Activated CD8-positive, alpha-beta memory T cell treated with anti-CD3 and anti-CD28 coated beads, Interleukin-2, amount 50 U/mL, for 48 hours (primary cell): ENCODE measurements at places on chromosomes 2 and 18.

GRCh38 chr2:158189526-158189925 is 87.8 kb downstream of the UPP2 start:
- DNase-seq: no peak

DNA sequence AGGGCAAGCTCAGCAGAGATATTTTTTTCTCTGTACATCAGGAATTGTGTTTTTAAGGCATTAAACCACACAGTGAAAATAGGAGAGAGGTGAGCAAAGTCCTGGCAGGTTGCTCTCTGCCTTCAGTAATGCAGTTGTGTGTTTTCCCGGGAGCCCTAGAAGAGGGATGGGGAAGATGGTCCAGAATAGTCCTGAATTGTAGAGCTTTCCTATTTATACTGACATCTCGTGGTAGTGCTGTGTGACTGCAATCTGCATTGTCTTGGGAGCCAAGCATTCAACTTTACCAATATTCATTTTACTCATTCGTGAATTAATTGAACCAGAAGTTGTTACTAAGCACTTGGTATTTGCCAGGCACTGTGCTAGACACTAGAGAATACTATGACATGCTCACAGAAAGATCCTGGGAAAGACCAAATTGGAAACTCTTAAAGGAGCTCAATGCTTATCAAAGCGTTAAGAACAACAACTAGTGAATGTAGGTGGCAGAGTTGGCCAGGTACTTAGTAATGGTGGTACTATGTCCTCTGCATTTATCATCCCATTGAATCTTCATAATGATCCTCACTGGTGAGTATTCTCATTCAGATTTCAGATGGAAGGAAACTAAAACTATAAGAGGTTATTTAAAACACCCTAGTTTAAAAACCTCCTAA is 214.6 kb downstream of the TRIB2 start:
- DNase-seq: no peak

GRCh38 chr2:55017880-55018279 is 32.4 kb downstream of the RTN4 start:
- no peak for DNase-seq

DNA sequence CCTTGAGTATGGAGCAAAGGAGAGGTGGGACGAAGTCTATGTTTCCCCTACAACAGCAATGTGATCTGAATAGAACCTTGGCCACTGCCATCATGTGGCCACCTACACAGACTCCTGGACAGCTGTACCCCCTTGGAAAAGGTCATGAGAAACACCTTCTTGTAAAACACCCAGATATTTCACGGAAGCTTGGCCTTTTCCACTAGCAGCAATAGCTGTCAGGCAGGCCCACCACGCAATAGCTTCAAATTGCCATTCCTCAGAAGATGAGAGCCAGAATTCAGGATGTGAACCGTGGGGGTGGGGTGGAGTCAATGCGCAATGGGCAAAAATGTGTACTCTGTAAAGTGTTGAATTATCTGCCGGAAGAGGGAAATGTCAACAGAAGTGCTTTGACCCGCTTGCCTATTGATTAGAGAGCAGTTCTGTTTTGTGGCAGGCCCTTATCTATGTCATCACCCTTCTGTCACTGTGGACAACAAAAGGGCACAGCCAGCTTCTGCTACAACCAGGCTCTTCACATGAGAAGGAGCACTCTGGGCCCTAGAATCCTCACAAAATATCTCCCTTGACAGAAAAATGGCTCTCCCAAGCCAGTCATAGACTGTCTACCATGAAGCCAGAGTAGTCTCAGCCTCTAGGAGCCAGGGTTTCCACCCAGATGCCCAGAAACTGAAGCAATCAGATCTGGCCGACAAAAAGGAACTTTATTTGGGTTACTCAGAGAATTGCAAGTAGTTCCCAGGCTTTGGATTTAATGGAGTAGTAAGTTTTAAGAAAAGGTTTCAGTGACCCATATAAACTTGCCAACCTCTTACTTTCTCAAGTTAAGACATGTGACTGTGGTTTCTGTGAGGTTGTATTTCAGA is 9.5 kb downstream of the INPP1 start:
- DNase-seq: no peak

GRCh38 chr18:49898421-49898820 is 85.1 kb upstream of the ACAA2 start:
- peak; percentile 81 for DNase-seq

GRCh38 chr18:57088883-57089282 is 58.0 kb upstream of the BOD1L2 start:
- no peak for DNase-seq

GRCh38 chr2:217228732-217229131 is 368.9 kb upstream of the TNP1 start:
- DNase-seq: no peak
